ENCODE measurements at places on chromosomes 7 and 10.

GRCh38 chr7:34133356-34133982 is 228.1 kb downstream of the BMPER start:
- no peak for DNase-seq

DNA sequence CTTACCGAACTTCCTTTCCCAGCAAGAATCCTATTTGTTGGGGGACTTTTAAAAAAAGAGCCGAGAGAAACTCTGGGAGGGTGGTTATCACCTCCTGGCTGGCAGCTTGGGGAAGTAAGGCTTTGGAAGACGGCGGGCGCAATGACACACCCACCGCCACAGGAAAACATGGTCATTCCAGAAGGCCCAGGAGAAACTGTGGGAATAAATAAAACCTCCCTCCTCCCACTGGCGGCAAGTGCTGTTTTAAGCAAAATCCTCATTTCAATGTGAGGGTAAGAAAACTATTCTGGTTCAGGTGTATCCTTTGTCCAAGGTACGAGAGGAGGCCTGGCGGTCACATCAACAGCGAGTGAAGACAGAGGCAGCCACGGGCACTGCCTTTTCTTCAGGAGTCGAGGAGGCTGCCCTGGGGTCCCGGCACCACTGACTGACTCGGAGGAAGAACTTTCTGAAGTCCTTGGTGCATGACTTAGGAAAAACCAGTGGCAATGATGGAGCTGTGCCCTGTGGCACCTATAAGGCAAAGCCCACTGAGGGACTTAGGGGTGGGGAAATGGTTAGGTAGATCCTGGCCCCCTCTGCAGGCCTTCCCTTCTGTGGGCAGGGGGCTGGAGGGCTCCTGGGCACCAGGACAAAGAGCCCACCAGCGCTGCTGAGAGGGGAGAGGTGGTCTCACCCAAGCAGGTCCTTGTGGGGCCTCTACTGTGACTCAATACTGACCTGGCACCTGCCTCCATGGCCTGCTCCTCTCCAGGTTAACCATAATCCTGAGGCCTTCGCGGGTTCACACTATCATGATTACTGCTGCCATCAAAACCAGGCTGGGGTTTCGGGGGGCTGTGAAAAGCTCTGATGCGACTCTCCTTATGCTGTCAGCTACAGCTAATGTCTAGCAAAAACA is 21.4 kb downstream of the DNAJB12 start:
- DNase-seq = no peak

GRCh38 chr7:103348452-103348851 is 1.0 kb downstream of the PSMC2 start:
- no peak for DNase-seq

DNA sequence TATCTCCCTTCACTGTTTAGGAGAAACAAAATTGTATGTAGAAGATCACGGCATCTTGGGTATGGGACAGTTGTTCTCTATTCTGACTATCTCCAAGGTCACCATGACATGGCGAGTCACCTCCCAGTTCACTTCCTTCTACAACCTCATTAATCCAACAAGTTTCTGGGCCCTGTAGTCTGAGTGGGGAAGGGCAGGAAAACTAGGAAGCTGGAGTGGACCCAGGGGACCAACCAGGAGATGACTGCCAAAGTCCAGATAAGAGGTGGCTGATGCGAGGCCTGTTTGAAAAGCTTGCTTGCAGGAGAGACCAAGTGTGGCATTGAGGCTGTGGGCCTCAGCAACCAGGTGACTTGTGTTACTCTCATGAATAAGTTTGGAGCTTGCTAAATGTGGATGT is 584.9 kb downstream of the TNS3 start:
- DNase-seq = no peak

- DNase-seq = no peak
Observed at GRCh38 chr10:75410132-75411005, 8.8 kb upstream of the ZNF503 start.

DNA sequence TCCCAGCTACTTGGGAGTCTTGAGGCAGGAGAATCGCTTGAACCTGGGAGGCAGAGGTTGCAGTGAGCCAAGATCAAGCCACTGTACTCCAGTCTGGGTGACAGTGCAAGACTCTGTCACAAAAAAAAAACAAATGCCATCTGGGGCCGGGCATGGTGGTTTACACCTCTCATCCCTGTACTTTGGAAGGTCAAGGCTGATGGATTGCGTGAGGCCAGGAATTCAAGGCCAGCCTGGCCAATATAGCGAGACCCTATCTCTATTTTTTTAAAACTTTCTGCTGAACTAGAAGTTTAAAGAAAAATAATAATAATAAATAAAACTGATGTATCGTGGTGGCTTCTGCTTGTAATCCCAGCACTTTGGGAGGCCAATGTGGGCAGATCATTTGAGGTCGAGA is 15.7 kb upstream of the RNF216 start:
- no peak for DNase-seq

- no peak for DNase-seq
Observed at GRCh38 chr10:33477291-33478088, 143.0 kb upstream of the NRP1 start.

DNA sequence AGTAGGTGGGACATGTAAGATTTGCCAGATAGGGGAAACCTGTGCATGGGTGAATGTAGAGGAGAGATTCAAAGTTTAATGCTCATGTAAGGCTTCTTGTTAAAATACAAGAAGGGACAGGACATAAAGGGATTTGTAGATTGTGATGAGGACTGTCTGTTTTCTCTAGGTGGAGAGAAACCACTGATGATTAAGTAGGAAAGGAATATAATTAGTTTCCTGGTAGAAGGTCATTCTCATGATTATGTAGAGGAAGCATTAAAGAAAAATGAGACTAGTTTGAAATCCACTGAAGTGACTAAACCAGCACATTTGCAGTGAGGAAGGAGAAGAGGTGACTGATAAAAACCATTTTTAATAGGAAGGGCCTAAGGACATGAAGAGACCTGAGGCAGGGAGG is 19.6 kb upstream of the MACC1 start:
- DNase-seq = no peak

DNA sequence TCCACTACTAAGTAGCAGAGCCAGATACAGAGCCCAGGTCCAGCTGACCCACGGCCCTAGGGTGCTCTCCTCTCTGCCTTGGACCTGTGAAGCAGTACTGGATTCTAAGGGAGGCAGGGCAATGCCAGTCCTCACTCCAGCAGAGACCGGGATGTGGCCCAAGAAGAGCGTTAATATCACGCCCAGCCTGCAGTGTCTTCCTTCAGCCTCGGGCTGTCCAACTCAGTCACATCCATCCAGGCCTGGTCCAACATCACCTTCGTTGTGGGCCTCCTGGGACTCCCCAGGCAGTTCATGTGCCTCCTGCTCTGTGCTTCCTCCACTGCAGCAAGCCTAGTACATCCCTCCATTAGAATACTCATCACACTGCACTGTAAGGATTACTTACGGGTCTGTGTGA is 114.5 kb downstream of the GRID1 start:
- no peak for DNase-seq

All from activated T-helper 1 cell treated with anti-CD3 and anti-CD28 coated beads, Interleukin-2, amount 50 U/mL, for 16 hours (primary cell).